Lower leg skin (tissue), 4 donors: ENCODE measurements at places on chromosomes 4 and X.

GRCh38 chrX:153245288-153245731, 66.2 kb downstream of the MAGEA1 start:
- no peak for DNase-seq

DNA sequence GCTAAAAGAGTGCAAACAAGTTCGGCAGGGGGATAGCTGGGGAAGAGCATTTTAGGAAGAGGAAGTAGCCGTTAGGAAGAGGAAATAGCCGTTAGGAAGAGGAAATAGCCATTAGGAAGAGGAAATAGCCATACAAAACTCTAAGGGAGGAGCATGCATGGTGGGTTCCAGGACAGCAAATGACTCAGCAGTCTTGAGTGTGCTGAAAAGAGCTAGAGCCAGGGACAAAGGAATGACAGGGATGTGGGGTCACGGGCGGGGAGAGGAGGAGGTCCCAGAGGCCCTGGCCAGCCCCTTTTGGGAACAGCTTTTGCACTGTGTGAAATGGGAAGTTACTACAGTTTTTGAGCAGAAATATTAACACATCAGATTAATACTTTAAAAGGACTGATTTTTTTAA, 882.6 kb downstream of the TRIML1 start:
- DNase-seq: no peak

- DNase-seq: no peak
Observed at GRCh38 chr4:112201915-112202505, 29.6 kb upstream of the AP1AR start.

DNA sequence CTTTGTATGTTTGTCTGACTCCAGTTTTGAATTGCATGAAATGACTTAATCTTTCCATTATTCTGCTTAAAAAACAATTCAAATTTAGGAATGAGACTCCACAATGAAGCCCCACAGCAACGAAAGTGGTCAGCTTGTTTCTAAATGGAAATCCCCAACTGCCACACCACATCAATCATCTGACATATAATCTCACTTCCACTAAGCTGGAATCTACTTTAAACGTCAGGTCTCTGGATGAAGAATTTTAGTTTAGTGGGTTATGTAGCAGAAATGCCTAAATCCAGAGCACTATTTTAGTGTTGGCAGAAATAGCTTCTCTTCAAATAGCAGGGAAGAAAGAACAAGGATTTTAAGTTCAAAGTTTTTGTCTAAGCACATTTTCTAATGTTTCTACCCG, 1.7 kb upstream of the BMP2K start:
- no peak for DNase-seq

- DNase-seq: no peak
Observed at GRCh38 chr4:76546327-76546726, 111.3 kb downstream of the SHROOM3 start.

DNA sequence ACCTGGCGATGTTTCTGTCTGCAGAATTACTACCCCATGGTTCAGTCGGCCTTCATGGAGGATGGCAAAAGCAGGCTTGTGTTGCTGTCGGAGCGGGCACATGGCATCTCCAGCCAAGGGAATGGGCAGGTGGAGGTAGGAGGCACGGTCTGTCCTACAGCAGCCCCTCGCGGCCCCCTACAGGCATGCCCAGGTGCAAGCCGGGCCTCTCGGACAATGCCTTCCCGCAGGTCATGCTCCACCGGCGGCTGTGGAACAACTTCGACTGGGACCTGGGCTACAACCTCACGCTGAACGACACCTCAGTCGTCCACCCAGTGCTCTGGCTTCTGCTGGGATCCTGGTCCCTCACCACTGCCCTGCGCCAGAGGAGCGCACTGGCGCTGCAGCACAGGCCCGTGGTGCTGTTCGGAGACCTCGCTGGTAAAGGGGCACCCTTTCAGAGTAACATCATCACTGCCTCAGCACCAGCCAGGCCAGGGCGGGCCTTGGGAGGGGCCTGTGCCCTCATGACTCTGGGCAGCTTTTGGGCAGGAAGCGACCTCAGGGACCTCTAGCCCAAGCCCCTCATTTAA, 29.5 kb upstream of the MRFAP1 start:
- no peak for DNase-seq

- peak; percentile 21 for DNase-seq
Observed at GRCh38 chr4:124427095-124427767, 285.3 kb downstream of the ANKRD50 start.

DNA sequence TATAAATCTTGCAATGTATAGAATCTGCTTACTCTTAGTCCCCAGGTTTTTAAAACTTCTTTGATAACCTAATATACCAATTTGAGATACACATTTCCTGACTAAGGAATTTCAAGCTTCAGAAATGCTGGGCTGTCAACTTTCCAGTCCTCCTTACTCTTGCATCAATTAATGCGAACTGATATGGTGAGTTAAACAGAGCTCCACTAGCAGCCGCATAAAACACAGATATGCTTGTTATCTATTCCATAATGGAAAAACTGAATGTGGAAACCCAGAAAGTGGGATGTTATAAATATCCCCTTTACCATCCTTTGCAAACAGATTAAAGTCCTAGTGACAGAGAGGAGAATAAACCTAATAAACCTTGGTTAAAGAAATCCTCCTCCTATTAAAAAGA, 1913.7 kb downstream of the STIM2 start:
- DNase-seq: no peak

DNA sequence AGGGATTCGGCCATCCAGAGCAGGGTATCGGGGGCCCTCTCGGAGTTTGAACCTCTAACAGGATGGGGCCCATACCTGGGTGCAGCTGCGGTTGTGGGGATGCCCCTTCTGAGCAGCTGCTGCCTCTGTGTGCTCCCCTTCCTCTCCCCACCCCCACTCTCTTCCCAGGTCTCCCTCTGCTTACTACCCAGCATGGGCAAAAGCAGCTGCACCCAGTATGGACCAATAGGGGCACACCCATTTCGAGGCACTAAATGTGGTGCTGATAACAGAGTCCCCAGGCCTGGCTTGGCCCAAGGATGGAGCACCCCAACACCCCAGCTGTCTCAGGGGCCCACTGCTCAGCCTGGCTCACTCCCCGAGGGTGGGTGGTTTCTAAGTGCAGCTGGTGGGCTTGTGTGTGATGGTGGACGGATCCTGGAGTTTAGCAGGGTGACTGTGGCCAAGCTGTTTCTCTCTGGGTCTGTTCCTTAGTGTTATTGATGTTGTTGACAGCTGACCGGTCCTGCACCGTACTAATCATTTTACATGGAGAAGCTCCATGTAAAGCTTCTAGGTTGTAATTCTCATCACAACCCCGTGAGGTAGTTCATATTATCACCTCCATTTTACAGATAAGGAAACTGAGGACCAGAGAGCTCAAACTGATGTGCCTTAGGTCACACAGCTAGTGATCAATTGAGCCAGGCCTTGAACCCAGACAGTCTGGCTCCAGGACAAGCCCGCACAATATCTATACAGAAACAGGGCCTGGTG, 13.1 kb upstream of the KIAA0232 start:
- DNase-seq: no peak

GRCh38 chr4:60605646-60606354, 594.3 kb upstream of the ADGRL3 start:
- DNase-seq: no peak

DNA sequence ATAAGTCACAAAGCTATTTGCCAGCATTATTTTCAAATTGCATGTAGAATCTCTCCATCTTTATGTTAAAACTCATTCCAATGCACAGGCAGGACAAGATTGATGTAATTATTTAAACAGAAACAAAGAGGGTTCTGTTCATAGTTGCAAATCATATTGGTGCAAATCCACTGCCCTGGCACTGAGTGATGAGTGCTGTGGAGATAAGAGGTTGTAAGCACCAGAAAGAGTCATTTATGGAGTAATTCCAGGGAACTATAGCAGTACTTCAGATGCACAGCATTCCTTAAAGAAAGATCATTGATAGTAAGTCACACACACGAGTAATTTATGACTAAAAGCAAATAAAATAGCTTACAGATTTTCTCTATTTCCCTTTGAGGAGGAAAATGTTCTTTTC, 337.7 kb upstream of the CTSO start:
- no peak for DNase-seq

- DNase-seq: no peak
Observed at GRCh38 chr4:99783940-99784339, 32.7 kb upstream of the DAPP1 start.

GRCh38 chrX:26848511-26848910, 614.6 kb downstream of the PPP4R3C start:
- no peak for DNase-seq

- DNase-seq: no peak
Observed at GRCh38 chr4:156036496-156036895, 82.8 kb upstream of the CTSO start.

DNA sequence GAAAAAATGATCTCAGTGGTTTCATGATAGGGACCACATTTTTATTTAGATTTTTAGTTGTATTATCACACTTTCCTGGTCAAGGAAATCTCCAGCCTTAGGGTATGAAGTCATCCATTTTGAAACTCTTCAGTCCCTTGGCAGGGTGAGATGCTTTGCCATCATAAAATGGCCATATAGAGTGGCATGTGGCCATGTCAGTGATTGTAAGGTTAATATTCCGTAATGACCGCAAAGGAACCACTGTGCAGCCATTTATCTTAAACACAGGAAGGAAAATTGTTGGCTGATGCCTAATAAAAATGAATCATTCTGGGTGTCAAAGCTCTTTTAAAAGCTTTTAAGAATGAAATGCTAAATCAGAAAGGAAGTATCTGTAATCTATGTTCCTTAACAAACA, 35.6 kb downstream of the COMMD8 start:
- no peak for DNase-seq

DNA sequence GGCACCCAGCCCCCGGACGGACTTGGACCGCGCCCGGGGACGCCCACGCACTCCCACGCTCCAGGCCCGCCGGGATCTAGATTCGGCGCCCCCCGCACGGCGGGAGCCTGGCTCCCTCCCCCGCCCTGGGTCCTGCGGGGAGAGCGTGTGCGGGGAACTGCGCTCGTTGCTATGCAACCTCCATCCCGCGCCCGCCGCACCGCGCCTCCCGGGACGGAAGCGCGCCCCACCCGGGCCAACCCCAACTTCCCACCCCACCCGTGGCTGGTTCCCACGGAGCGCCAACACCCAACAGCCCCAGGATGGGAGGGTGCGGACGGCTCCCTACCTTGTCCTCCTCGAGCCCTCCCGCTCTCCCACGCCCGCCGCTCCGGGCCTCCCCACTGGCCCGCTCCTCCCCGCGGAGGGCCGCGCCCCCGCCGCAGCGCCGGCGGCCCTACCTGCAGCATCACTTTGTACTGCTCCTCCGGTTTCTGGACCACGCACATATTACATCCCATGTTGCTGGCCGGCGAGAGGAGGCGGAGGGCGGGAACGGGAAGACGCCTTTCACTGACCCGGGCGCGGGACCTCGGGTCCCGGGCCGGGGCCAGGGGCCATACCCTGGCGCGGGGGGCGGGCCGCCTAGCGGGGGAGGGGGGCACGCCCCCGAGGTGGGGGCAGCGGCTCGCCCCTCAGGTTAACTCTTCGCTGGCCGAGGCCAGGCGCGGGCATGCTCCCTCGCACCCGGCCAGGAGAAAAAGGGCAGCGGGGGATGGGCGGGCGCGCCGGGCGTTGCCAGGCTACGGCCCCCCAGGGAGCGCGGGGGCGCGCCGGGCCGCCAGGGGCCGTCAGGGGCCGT, at the start of gene PDZD4:
PDZD4 (minus strand) TSS at position 746 of the 841 bp plus-strand sequence; CDS start at position 500, 246 bp downstream.
- DNase-seq: no peak

- DNase-seq: no peak
Observed at GRCh38 chrX:69119122-69119521, 46.1 kb downstream of the PJA1 start.

DNA sequence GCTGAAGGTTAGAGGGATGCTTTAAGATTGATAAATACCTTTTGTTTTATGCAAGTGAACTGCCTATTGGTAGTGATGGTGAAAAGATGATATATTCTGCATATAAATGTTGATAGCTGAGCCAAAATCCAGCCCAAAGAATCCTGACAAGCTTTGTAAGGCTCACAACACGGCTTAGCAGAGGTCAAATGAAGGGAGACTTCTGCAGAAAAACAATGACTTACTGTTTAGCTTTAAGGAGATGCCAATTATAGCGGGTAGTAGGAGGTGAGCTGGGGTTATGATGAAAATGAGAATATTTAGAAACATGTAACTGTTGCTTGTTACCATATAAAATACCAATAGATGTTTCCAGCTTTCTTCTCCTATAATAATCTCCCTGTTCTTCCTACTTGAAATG, 97.1 kb downstream of the AFF1 start:
- DNase-seq: no peak

DNA sequence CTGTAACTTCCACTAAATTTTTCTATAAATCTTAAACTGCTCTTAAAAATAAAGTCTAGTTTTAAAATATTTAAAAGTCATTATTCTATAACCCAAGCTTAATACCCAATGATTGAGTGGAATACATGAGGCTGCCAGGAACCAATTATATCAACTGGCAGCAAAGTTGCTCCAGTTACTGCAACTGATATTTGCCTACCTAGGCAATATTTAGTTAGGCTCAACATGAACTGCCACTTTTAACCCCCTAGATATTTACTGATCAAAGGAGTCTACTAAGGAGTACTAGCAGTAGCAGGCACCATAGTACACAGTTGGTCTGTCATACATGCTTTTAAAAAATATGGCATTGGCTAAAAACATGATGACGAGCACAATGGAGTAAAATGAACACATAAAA, 29.9 kb upstream of the RADX start:
- no peak for DNase-seq

- no peak for DNase-seq
Observed at GRCh38 chr4:80265571-80266252, 752 bp upstream of the FGF5 start.

GRCh38 chr4:81084029-81084428, 53.5 kb downstream of the BMP3 start:
- DNase-seq: no peak

DNA sequence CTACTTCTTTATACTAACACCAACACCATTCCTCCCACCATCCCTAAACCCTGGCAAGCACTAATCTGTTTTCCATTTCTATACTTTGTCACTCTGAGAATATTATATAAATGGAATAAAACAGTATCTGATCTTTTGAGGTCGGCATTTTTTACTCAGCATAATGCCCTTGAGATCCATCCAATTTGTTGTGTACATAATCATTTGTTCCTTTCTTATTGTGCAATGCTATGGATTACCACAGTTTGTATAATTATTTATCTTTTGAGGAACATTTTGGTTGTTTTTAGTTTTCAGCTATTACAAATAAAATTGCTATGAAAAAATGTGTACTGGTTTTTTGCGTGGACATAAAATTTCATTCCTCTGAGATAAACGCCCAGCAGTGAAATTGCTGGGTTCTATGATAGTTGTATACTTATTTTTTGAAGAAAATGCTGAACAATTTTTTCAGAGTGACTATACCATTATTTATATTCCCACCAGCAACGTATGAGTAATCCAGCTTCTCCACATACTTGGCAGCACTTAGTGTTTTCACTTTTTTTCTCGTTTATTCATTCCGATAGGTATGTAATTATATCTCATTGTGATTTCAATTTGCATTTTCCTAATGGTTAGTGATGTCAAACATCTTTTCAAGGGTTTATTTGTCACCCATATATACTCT, 154.3 kb upstream of the DCAF8L1 start:
- no peak for DNase-seq

- DNase-seq: no peak
Observed at GRCh38 chrX:65045001-65045400, 68.8 kb upstream of the ZC4H2 start.
